RWPE1 (cell line): ENCODE measurements at places on chromosomes 7 and 10.

- DNase-seq = no peak
Measured at GRCh38 chr7:140126435-140127034, 50.2 kb downstream of the KDM7A start.

GRCh38 chr10:5538892-5539651, 14.3 kb downstream of the CALML3 start:
- peak; percentile 45 for DNase-seq

- no peak for DNase-seq
Measured at GRCh38 chr10:106935978-106936451, 228.5 kb downstream of the SORCS1 start.

GRCh38 chr7:44388089-44388970, 62.9 kb upstream of the CAMK2B start:
- DNase-seq = no peak

GRCh38 chr7:133409421-133409820, 156.5 kb downstream of the EXOC4 start:
- DNase-seq = no peak

- peak; percentile 42 for DNase-seq
Measured at GRCh38 chr7:17625043-17625442, 315.3 kb downstream of the SNX13 start.

DNA sequence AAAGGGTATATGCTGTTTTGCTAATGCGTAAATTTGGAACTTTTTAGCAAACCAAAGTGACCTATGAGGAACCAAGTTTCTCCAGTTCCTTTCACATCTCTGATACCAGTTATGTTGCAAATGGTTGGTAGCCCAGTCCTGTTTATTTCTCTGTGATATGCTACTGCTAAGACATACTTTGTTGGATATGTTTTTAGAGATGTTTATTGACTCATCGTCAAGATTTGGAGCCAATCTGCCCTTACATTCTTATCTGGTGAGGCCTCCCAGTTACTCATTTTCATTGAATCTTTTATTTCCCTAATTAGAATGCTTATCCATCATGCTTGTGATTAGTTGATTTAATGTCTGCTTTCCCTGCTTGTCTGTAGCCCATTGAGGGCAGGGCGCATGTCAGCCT, 58.9 kb downstream of the LRGUK start:
- peak; percentile 4 for DNase-seq

- no peak for DNase-seq
Measured at GRCh38 chr7:122299624-122300210, 4.8 kb downstream of the FEZF1 start.
